ENCODE measurements at places on chromosomes 11 and 22.

- no peak for DNase-seq
These were observed 435.3 kb downstream of the NELL1 start for GRCh38 chr11:21104641-21105040.

DNA sequence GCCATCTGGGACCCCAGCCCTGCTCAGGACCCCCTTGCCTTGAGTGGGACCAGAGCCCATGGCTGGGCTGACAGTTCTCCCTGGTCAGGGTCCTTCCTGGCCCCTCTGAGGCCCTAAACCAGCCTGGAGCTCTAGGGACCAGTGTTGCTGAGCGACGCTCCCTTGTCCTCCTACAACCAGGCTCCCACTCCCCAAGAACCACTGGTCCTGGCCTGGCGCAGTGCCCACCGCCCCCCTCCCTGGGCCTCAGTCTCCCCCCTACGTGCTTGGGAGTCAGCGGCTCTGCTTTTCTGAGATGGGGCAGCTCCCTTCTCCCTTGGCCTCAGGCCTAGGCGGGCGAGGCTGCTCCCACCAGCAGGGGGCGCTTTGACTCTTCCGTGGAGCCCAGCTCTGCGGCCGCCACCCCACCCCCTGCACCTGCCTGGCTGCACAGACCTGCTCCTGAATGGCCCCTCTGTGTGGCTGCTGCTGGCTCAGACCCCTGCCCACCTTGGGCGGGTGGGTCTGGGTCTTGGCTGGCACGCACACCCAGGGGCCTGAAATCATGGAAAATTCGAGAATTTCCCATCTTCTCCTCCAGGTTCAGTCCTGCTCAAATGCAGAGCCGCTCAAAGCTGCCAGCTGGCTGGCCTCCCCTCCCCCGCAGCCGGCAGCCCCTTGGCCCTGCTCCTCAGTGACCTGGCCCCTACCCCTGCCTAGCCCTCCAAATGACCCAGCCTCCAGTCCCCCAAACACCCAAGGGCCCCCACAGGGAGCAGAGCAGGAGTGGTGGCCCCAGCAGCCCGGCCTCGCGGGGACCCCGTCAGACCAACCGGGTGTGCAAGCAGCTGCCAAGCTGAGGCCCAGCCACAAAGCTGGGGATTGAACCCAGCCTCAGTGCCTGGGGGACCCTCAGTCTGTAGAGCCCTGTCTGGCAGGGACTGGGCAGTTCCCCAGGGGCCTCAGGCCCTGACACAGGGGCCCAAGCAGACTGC is 9.1 kb downstream of the PRR33 start:
- peak; percentile 65 for DNase-seq

DNA sequence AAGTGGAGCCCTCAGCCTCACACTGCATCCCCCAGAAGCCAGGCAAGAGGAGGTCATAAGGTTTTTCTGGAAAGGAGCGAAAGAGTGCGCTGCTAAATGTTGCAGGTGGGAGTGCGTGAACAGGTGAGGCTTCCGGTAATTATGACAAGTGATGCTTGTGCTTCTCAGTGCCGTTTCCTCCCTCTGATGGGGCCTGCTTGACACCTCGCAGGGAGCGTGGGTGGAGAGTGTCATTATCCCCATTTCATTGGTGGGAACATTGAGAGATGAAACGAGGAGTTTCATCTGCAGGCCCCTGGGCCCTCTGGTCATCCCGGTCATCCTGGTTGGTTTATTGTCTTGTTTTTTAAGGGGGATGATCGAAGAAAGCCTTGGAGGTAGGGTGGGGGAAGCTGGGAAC is 57.5 kb downstream of the BCR start:
- no peak for DNase-seq

GRCh38 chr11:394034-394857 is at the start of gene PKP3:
PKP3 (plus strand) TSS chr11:394209; CDS start chr11:394293, 84 bp downstream.
- DNase-seq = no peak

DNA sequence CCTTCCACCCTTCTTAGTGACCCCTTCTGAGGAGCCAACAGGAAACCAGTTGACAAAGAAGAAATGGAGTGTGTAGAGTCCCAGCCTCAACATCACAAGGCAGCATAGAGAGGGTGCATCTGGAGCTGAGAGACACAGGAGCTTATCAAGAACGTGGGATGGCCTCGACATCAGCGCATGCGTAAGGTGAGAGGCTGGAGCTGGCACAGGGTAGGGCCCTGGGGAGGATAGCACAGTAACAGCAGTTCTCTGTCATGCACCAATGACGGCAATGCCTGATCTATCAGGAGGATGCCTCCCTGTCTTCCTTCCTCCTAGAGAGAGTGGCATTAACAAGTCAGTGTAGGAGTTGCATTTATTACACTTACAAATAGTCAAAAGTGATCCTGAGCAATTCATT is 426.1 kb downstream of the NTM start:
- no peak for DNase-seq

DNA sequence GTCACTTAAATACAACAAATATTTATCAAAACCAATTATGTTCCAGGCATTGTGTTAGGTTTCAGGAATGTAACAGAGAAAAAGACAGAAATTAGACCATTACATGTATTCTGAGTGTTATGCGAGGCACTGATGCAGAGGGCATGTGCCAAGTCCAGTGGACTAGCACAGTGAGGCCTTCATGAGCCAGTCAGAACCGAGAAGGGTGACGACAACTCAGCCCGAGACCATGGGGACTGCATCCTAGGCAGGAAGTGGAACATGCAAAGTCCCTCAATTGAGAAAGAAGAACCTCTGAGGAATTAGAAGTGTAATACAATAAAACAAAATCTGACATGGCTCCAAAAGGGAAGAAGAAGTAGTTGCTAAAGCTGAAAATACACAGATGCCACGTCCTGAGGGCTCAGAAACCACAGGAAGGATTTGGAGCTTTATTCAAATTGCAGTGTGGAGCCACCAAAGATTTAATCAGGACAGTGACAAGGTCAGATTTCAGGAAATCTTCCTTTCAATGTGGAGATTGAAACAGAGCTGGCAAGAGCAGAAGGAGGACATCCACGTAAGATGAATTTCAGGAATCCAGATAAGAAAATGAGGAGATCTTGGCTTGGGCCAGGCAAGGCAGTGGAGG is 529.6 kb downstream of the NTM start:
- no peak for DNase-seq

GRCh38 chr11:44382656-44383240 is 72.8 kb upstream of the ALX4 start:
- no peak for DNase-seq

- DNase-seq = no peak
These were observed 29.5 kb downstream of the CD82 start for GRCh38 chr11:44595006-44595405.

- no peak for DNase-seq
These were observed 12.3 kb upstream of the CABP7 start for GRCh38 chr22:29707471-29707870.

- DNase-seq = no peak
These were observed 2.9 kb upstream of the TMEM9B start for GRCh38 chr11:8967184-8967583.

GRCh38 chr11:35393098-35393497 is 26.3 kb downstream of the SLC1A2 start:
- DNase-seq = no peak

GRCh38 chr11:102780491-102780918 is at the start of gene MMP10:
MMP10 (minus strand) TSS chr11:102780628; CDS start chr11:102780591, 37 bp downstream.
- DNase-seq = no peak

DNA sequence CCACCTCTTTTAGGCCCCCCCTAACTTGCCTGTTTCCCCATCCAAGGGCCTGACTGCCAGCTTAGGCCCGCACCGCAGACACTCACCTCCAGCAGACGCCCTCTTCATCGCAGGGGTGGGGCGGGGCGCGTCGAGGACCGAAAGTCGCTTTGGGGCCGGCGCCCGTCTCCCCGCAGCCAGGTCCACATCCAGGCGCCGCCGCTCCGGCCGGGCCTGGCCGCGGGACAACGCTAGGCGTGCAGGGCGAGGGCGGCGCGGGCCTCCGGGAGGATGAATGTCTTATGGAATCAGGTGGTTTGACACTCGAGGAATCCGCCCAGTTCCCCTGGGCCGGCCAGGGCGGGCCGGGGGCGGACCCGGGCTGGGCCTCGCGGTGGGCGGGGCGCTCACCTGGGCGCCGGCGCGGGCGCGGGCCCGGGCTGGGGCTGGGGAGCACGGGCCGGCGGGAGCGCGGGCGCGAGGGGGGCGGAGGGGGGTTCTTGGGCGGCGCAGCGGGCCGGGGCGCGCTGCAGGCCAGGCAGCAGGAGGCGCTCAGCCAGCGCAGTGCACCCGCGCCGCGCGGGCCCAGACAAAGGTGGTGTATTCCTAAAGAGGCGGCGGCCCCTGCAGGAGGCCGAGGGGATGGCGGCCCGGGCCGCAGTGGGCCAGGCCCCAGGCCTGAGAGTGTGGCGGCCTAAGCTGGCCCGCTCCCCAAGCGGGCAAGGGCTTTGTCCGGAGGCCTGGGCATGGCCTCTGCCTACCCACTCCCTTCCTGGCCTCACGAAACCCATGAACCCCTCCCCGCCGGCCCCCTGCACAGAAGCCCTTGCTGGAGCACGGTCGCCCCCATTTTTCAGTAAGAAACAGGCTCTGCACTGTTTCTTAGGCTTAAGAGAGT is 177.6 kb downstream of the IGLL1 start:
- DNase-seq = peak; percentile 10

DNA sequence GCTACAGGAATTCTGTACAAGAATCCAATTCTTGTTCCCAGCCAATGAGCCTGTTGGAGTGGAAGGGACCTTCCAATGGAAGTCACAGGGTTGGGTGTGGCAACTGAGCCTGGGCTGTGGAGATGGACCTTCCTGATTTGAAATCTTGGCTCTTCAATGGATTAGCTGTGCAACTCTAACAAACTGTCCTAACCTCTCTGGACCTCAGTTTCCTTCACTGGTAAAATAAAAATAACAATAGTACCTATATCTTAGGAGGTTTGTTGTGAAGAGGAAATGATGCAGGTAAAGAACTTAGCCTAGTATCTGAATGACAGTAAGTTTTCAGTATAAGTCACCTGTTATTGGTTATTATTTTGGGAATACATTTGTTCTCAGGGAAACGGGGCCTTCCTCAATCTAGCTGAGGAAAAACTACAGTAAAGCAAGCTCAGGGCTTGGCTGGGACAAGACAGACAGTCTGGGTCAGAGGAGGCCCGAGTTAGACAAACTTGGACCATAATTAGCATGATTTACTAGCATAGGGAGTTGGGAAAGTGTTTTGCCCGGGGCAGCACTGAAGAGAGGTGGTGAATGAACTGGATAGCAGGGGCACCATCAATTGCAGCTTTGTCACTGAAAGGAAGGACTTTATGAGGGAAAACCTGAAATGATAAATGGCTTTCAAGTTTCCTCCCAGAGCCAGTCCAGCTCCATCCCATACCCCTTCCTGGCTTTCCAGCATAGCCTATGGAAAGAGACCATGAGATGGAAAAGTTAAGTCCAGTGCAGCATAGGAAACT is 13.7 kb downstream of the ELF5 start:
- DNase-seq = no peak

- no peak for DNase-seq
These were observed 4.3 kb upstream of the PLXNB2 start for GRCh38 chr22:50311606-50312351.

DNA sequence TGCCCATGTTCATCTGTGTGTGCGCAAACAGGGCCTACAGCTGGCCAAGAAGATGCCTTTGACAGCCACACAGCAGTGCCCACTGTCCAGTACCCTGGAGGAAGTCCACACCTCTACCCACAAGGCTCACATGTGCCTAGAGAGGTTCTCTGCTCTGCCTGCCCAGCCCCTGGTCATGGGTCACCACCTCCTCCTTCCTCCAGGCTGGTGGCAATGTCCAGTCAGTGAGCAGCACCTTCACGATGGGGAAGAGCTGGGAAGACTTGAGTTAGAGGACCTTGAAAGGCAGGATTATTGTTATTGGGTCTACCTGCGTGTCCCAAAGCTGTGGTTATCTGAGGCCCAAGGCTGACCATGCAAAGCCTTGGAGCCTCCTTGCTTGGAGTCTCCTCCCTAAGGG is 28.4 kb upstream of the TTC12 start:
- DNase-seq = no peak

- no peak for DNase-seq
These were observed 34.6 kb downstream of the NFAM1 start for GRCh38 chr22:42397332-42398249.

DNA sequence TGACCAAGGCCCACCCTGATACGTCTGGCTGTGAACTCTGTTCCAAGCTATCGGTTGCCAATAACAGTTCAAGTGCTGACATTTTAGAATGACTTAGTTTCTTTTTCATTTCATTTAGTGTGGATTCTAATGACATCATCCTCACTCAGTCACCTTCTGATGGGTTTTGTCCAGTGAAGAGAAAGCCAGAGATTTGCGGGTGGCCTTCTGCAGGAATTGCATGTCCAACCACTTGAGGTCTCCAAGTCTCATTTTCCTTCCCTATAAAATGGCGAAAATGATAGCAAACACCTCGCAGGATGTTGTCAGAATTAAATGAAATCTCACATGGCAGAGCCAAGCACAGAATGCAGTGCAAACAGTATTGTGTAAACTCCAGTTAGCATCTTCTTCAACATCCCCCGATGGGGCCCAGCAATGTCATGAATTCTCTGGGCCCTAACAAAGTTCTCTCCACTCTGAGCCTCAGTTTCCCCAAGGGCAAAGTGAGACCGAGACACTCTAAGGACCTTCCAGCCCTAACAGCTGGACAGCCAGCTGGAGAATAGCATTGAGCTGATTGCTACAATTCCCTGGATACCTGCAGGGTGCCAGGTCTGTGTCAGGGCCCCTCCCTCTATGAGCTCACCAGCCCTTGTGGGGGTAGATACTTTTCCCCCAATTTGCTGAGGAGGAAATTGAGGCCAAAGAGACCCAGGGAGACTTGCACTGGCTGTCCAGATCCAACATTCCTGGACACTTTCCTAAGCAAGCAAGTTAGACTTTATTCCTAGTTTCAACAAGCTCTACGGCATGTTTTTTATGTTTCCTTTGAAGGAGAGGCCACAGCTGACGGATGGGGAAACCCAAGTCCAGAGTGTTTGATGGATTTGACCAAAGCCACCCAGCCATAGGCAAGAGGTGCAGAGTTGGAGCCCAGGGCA is 286.7 kb downstream of the MN1 start:
- no peak for DNase-seq

- DNase-seq = no peak
These were observed 42.1 kb downstream of the PI4KA start for GRCh38 chr22:20816559-20816958.

DNA sequence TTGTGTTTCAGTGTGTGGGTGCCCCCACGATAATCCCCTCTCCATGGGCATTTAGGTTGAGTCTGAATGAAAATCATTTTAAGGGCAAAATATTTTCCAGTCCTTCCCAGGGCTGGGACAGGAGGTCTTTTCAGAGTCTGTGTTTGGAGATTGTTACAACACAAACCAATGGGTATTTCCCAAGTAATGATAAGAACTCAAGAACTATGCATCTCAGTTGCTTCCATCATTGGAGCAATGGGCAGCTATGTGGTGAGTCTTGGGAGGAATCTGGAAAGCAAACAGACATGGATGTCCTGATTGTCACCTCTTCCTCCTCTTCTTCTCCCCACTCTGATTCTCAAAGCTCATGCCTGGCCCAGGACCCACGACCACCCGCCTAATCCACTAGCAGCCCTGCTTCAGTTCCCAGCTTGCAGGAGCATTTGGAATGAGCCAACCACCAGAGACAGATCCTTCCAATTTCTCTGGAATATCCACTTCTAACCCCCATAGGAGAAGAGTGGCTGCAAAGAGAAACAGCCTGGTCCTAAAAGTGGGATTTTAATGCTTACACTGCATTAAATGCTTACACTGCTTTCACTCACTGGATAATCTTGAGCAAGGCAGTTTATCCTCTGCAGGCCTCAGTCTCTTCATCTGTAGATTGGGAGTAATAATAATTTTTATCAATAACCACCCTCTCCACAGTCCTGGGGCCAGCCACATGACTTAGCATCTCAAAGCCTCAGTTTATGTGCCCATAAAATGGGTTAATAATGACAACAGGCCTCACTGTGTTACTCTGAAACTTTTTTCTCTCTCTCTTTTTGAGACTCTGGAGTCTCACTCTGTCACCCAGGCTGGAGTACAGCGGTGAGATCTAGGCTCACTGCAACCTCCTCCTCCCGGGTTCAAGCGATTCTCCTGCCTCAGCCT is 404.3 kb downstream of the MN1 start:
- DNase-seq = no peak
